ENCODE measurements at places on chromosomes 6 and 20.

DNA sequence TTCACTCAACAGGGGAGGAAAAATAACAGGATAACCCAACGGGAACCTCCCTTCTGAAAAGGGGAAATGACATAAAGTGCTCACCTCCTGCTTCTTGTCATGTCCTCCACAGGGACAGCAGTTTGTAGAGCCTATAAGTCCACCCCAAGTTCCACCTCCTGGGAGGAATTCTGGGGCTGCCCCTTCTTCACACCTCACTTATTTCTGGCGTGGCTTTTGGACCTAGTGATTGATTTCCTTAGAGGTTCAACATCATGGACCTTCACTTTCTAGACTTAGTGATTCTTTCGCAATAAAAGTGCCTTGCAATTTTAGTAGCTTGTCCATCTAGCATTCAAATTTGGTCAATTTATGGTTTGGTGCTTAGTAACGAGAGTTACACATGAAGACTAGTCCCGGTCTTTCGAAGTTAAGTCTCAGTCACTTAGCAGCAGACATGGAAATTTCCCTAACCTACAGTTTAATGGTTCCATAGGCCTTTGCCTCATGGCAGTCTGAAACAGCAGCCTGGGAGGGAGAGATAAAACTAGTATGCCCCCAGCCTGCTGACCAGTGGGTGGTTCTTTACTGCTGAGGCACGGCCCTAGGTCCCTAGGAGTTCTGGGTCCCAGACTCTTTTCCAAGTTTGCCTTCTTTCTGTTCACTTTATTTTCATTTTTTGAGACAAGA is 59.2 kb upstream of the CDKAL1 start:
- peak; percentile 17 for DNase-seq

DNA sequence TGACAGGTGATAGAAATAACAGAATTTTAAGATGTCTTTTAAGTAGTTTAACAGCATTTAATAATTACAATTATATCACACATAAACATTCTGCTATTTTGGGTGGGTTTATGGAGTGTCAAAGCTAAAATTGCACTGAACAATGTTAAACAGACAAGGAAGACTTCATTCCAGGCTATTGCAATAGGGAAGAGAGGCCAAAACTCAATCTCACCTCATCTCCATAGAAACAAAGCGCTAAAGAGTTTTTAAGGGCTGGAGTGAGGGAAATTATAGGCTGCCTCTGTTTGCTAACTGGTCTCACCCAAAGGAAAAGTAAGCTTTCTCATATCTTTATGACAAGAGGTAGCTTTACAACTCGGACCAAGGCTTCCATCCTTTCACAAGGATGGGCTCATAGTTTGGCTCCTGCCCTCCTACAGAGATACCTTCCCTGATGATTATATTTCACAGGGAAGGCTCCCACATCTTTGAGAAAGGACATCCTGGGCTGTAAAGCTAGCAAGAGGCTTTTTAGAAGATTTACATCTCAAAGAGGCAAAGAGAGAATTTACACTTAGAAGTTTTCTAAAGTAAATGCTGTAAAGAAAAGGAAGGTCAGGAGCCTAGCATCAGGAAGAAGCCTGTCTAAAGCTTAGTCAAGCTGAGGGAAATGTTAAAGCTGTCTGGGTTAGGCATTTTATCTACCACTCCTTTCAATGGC is 350.2 kb upstream of the IMPG1 start:
- no peak for DNase-seq

DNA sequence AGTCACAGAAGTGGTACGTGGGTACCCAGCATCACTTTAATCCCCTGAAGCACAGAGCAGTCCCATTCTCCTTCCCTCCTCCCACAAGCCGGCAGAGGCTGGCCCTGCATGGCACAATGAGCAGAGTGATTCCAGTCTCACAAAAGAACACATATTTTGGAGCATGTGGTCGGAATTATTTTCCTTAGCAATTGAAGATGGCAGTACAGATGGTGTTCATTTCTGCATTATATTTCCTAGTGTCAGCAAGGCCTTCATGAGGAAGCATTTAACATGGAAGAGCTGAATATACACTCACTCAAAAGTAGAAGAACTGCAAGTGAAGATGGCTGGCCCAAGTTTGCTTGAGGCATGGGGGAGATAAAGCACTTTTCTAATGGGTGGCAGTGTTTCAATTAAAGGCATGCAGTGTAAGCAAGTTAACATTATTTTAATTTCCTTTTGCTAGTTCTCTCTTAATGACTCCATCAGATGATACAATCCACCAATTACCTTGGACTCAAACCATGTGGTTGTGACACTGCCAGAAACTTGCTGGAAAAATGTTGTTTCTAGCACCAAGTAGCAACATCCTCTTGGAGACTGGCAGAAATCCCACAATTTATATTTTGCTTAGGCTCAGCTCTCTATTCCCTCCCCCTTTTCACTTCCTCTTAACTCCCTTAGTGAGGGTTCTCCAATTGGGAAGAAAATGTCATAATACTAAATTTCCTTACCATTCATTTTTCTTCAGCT is 74.4 kb downstream of the ARHGAP18 start:
- DNase-seq: peak; percentile 16

DNA sequence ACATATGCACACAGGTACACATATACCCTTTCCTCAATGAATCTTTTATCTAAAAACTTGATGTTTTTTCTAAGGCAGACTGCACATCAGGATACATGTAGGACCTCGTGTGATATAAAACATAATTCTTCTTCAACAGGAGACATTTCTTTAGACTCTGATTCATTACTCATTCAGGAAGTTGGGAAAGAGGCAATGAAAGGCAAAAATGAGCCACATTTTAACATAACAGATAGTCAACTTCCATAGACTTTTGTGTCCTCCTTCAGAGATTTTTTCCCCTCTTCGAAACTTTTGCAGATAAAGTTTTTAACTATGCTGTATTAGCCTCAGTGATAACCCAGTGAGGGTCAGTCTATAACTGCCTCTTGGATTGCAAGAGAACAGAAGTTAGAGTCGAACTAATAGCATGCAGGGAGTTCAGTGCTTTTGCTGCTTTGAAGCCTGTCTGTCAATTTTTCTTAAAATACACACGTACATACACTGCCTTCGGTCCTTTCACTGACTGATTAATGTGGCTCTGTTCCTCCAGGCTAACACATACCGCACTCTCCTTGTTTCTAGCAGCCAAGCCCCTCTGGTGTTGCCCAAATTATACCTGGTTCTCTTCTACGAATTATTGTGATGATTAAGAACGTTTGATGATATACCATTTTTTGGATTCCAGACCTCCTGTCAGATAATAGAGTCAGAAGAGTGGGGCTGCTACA is 562.5 kb upstream of the MAP3K7 start:
- DNase-seq: no peak

- no peak for DNase-seq
Observed at GRCh38 chr6:136510299-136510698, 39.9 kb downstream of the MAP7 start.

DNA sequence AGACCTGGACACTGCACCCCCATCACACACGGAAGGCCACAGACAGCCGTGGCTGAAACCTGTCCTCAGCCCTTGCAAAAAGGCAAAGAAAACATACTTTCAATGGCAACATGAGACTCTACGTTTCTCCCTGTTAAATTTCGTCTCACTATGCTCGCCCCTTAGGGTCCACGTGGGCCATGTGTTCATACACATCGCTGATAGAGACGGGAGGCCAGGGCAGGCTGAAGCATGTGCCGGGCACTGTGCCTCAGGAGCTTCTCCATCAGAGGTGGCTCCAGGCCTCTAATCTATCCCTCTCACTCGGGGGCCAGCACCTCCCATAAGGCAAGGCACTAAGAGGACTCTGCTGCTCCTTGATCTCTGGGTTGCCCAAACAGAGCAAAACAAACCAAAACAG is 17.5 kb downstream of the PXDC1 start:
- DNase-seq: no peak

GRCh38 chr6:7588506-7588905 is 1.5 kb upstream of the SNRNP48 start:
- peak; percentile 63 for DNase-seq

- no peak for DNase-seq
Observed at GRCh38 chr20:21520702-21521595, 7.1 kb upstream of the NKX2-2 start.

DNA sequence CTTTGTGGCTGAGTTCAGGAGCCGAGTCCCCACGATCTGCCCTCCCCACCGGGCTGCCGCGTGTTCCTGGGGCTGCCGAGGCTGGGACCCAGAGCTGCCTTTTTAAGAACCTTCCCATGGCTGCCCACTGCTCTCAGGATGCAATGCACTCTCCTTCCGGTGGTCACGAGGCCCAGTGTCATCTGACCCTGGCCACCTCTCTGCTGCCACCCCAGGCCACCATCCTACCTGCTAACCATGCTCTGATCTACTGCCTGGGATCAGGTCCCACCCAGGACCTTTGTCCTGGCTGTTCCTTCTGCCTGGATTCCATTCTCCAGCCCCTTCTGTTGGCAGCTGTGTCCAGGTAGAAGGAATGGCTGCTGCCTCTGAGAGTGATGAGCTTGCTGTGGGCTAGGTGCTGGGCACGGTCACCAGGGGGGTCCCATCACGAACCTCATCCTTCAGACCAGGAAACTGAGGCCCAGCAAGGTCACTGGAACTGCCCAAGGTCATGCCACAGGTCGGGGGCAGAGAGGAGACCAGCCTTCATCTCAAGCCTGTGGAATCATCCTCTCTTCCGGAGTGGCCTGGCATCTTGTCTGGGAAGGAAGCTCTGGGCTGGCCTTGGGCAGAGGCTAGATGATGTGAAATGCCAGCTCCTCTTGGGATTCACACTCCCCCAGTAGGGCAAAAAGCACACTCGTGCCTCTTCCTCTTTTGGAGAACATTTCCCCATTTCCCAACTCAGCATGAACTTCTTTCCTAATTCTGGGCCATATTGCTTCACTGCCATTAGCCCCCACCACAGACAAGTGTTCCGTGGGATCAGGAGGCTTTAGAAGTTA is 20.5 kb downstream of the PCK1 start:
- peak; percentile 89 for DNase-seq

Data from inflammatory macrophage (primary cell).